ENCODE measurements at places on chromosomes 4 and X.

GRCh38 chrX:4043951-4044350 is 330.5 kb upstream of the PRKX start:
- DNase-seq = no peak

- DNase-seq = no peak
These were observed 598.7 kb upstream of the TECRL start for GRCh38 chr4:65007841-65008439.

GRCh38 chr4:173680278-173680677 is 150.2 kb upstream of the HAND2 start:
- DNase-seq = no peak

GRCh38 chr4:155822572-155822971 is 43.5 kb downstream of the ASIC5 start:
- DNase-seq = no peak

DNA sequence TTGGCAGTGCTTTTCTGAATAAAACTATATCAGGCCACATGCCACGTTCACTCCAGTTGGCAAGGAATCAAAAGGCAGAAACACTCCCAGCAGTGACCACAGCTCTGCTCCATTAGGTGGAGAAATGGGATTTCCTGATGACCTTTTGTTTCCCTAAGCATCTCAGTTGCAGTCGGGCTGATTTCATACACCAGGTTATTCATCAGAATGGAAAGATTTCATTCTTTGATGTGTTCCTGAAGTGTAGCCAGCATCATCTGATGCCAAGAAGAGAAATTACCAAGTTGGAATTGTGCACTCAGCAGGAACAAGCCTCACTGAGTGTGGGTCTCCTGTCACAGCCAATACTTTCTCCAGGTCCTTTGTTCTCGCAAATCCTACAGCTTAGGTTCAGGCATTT is 193.7 kb downstream of the SPATA18 start:
- no peak for DNase-seq

DNA sequence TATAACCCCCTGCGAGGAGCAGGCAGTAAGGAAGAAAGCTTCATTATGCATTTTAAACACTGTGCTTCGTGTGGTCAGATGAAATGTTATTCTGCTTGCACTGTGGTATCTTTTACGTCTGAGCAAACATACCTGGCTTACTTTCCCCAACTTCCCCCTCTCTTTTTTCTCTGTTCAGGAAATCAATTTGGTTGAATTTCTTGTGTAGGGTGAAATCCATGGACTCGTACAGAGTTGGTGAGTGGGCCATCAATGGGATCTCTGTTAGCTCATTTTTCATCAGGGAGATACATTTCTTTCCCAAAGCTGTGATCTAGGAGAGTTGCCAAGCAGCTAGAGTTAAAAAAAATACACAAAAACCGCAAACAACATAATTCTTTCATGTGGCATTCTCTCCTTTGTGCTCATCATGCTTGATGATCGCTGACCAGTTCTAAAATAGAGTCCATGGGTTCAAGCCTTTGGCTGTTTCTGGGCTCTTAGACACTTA is 98.5 kb downstream of the FRAS1 start:
- DNase-seq = no peak

- no peak for DNase-seq
These were observed 29.5 kb upstream of the XIAP start for GRCh38 chrX:123830309-123830708.

GRCh38 chr4:6549890-6550620 is 24.9 kb upstream of the MAN2B2 start:
- DNase-seq = no peak

- no peak for DNase-seq
These were observed 97.1 kb upstream of the ATOH1 start for GRCh38 chr4:93731456-93731855.

- no peak for DNase-seq
These were observed 33.8 kb downstream of the FAM13A start for GRCh38 chr4:89023140-89023539.

DNA sequence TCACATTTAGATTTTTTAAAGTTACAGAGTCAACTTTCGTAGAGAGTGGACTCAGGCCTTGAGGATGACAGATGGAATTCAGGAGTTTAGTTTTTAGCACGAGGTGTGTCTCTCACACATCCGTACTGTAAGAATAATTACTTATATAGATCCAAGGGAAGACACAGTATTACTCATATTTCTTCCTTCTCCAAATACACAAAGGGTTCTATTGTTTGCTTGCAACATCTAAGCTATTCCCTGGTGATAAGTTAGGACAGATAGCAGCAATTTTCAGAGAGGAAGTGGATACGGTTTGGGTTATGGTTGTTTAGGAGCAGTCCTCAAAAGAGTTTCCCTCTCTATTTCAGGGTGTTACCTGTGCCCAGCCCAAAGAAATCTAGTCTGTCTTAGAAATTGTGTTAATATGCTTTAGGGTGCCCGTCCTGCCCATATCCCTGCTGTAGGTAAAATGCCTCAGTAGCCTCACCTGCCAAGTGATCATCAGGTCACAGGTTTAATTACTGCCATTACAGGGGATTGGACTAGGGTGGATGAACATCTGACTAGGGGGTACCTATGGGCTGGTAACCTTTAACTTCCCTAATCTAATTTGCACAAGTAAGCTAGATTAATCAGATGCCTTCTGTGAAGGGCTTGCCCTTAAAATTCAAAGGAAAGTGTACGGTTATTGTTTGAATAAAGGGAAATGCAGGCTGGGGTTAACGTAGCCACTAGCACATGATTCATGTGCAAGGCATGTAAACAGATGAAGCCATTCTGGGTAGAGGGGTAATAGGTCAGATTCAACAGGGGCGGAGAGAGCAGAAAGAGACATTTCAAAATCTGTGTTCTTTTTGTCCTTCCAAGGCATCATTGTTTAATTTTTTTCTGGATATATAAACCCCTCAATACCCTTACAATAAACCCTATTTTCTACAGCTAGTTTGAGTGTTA is 8.7 kb upstream of the PPP3CA start:
- no peak for DNase-seq

GRCh38 chr4:27973056-27973455 is 1112.4 kb downstream of the STIM2 start:
- no peak for DNase-seq
